ENCODE measurements at places on chromosomes 7 and 10.

GRCh38 chr10:129972966-129973673 is 9.0 kb upstream of the EBF3 start:
- no peak for DNase-seq

GRCh38 chr7:150944066-150945042 is 33.8 kb downstream of the KCNH2 start:
- DNase-seq: no peak

GRCh38 chr10:122021379-122021778 is 32.4 kb downstream of the TACC2 start:
- DNase-seq: no peak

- DNase-seq: no peak
Measured at GRCh38 chr10:125333209-125333591, 172.8 kb upstream of the CTBP2 start.
